Small intestine (tissue), 16 donors: ENCODE measurements at places on chromosomes 2 and 18.

GRCh38 chr2:26184555-26185303, 11.8 kb downstream of the GAREM2 start:
- peak; percentile 79 for DNase-seq

DNA sequence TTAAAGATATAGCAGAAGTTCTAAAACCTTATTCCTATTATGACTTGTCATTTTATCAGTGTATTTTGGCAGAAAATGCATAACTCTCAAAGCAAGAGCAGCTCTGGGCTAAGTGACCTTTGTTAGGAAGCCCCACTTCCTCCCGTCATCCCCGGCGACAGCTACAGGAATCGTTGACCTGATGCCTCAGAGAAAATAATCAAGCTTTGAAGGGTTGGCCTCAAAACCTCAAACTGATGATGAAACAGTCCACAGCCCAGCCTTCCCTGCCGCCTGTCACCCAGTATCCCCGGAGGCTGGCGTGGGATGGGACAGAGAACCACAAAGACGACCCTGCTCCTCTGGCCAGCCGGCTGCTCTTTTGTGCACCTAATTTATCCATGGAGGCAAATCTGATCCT, 65.3 kb downstream of the KCNF1 start:
- no peak for DNase-seq

DNA sequence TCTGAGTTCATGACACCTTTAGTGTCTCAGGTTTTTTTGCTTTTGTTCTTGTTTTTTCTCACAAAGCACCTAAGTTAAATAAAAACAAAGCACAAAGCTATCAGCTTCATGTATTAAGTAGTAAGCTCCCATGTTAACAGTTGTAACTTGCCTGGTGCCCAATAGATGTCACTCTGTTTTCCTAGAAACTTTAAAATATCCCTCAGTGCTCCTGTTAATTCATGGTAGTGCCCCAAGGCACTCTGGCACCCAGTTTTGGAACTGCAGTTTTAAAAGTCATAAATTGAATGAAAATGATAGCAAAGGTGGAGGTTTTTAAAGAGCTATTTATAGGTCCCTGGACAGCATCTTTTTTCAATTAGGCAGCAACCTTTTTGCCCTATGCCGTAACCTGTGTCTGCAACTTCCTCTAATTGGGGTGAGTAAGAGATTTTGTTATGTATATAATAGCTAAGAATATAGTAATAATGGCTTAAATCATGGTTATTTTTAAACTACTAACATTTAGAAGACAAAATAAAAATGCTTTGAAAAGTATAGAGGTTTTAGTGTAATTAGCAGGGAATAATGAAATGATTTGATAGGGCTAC, 555.0 kb upstream of the TMEFF2 start:
- no peak for DNase-seq

DNA sequence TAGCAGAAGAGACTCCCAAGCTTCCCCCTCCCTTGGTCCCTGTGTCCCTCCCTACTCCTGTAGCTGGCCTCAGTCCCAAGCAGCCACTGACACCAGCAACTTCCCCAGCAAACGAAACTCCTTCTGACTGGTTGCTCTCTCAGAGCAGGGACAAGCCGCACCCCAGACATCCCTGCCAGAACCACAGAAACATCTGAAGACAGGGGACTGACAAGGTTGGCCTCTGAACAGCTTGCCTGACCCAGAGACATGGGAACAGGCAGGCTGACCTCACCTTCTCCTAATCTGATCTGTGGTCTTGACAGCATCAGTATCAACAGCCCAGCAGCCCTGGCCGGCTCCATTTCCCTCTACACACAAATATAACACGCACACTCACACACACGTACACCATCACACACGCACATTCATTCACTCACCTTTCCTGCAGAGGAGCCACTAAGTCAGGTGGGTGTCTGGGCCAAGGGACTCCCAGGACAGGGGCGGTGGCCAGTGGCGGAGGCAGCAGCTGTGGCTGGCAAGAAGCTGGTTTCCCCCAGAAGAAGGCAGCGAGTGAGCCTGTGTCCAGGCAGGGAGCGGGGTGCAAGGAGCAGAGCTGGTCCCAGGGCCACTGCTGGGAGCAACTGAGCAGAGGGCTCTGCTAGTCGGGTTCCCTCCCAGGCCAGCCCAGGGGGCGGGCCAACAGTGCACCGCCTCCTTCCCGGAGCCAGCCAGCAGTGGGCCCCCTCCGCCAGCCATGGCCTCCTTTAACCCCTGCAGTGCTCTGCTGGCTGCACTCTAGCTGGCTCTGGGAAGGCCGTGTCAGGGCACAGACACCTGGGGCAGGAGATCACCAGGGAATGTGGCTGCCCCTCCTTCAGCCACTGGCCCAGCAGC, 59.1 kb downstream of the TNS1 start:
- DNase-seq, result peak; percentile 90

GRCh38 chr2:6831229-6831628, 34.5 kb downstream of the CMPK2 start:
- DNase-seq, result no peak

- no peak for DNase-seq
These were observed 32.9 kb upstream of the SCG2 start for GRCh38 chr2:223635080-223635479.
